Ascending aorta (tissue), 2 donors: ENCODE measurements at places on chromosomes 5 and 9. TPM values are rescaled to one million over a fixed set of nuclear protein-coding genes. Genes with fewer than 3 reads are reported as not detected.

- no peak for DNase-seq
- no peaks in the 10 kb centered on the region for H3K36me3 ChIP-seq
- H3K27me3 ChIP-seq = no peaks in the 10 kb centered on the region
Observed at GRCh38 chr9:128250839-128251731, 24.7 kb downstream of the GOLGA2 start.

DNA sequence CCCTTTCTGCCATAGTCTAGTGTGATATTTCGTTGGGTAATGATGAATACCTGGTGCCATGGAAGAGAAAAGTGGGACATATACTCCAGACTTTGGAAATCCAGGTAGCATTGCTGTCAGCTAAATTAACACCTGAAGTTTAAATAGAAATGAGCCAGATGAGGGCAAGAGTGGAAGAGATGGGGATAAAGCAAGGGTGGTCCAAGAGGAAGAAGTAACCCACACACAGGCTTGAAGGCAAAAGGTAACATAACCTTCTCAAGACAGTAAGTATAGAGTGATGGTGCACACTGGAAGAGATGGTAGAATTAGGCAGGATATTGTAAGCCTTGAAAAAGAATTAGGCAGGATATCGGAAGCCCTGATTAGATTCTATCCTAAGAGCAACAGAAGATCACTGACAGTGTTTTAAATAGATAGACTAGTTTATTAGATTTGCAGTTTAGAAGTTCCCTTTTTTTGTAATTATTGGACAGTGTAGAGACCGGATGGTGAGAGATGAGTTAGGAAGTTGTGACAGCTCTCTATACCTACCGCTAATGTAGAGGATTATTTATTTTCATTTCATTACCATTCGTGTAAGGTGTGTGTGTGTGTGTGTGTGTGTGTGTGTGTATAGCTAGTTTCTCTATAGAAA is 16.8 kb downstream of the ANXA1 start:
- peaks cover 68% of the 10 kb centered on the region for H3K36me3 ChIP-seq
- H3K27me3 ChIP-seq = no peaks in the 10 kb centered on the region
- DNase-seq = no peak
- H3K4me3 ChIP-seq = no peak overlapping the region
- H3K4me1 ChIP-seq = no peaks in the 10 kb centered on the region
- H3K27ac ChIP-seq = no peak overlapping the region

DNA sequence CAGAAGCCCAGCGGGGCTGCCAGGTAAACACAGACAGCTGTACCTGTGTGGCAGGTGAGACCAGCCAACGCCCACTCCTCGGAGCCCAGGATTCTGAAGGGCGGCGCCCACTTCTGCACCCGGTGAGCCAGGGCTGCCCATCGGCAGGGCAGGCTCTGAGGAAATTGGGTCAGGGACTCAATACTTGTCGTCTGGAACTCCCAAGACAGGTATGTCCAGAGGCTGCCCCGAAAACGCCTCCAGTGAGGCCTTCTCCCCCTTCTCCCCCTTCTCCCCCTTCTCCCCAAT is 19.8 kb downstream of the GLT6D1 start:
- no peaks in the 10 kb centered on the region for H3K27me3 ChIP-seq
- no peaks in the 10 kb centered on the region for H3K36me3 ChIP-seq
- H3K27ac ChIP-seq = no peak overlapping the region
- no peak for DNase-seq
- H3K4me3 ChIP-seq = no peak overlapping the region

- H3K36me3 ChIP-seq = no peaks in the 10 kb centered on the region
- no peak overlapping the region for H3K27ac ChIP-seq
- no peak overlapping the region for H3K4me3 ChIP-seq
Observed at GRCh38 chr5:151084363-151084762, 3.5 kb upstream of the TNIP1 start.

The NMUR2 gene
- not detected for total RNA-seq

DNA sequence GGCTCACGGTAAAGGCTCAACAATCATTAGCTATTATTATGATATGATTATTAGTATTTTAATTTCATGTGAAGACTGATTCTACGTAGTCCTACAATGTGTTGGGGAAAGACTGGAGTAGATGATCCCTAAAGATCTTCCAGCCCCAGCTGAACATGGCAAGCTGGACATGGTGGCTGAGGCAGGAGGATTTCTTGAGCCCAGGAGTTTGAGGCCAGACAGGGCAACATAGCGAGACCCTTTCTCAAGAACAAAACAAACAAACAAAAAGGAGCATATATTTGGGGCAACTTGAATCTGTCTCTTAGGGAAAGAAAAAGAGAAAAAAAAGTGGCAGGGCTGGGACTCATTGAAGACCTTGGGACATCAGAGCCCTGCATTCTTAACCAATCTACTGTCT is 16.2 kb upstream of the FAT2 start:
- H3K36me3 ChIP-seq = no peaks in the 10 kb centered on the region
- no peak overlapping the region for H3K27ac ChIP-seq
- no peaks in the 10 kb centered on the region for H3K27me3 ChIP-seq
- no peak overlapping the region for H3K4me3 ChIP-seq
- no peaks in the 10 kb centered on the region for H3K4me1 ChIP-seq

The PCDHB15 gene
- 2.9 TPM for total RNA-seq

The FAM200C gene
- not detected for total RNA-seq

DNA sequence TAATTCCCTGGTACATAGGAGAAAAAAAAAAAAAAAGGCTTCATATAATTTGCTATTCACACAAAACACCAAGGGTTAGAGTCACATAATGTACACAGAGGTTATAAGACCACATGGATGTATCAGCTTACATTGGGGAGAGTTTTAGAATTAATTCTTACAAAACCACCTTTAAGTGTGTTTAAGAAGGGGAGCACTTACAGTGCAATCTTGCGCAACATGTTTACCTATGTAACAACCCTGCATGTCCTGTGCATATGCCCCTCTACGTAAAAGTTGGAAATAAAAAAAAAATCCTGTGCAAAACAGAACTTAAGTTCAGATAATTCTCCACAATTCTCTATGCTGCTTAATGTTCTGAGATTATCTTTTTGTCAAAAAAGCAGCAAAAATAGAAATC is 190.0 kb downstream of the DENND1A start:
- H3K36me3 ChIP-seq = no peaks in the 10 kb centered on the region
- H3K4me1 ChIP-seq = peaks cover 3% of the 10 kb centered on the region
- no peak for DNase-seq
- no peak overlapping the region for H3K4me3 ChIP-seq
- H3K27ac ChIP-seq = no peak overlapping the region

DNA sequence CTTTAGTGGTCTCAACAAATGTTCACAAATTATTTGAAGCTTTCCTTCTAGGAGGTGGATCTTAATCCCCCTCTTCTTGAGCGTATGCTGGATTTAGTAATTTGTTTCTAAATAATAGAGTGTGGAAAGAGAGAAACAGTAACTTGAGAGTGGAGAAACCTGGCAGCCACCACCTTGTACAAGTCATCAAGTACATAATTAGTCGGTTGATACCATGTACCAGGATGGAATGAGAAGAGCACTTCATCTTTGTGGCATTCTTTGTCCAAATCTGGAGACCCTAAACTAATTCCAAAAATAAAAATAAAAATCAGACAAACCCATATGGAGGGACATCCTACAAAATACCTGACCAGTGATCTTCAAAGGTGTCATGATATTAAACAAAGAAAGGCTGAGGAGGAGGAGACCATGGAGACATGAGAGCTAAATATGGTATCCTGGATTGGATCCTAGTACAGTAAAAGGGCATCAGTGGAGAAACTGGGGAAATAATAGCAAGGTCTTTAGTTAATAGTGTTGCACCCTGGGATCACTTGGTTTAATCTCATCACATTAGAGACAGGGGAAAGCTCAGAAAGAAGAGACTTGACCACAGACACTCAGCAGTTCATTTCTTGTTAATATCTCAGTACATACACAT is 147.9 kb downstream of the ASTN2 start:
- no peak overlapping the region for H3K4me3 ChIP-seq
- H3K27me3 ChIP-seq = no peaks in the 10 kb centered on the region
- no peaks in the 10 kb centered on the region for H3K36me3 ChIP-seq
- no peak overlapping the region for H3K27ac ChIP-seq

DNA sequence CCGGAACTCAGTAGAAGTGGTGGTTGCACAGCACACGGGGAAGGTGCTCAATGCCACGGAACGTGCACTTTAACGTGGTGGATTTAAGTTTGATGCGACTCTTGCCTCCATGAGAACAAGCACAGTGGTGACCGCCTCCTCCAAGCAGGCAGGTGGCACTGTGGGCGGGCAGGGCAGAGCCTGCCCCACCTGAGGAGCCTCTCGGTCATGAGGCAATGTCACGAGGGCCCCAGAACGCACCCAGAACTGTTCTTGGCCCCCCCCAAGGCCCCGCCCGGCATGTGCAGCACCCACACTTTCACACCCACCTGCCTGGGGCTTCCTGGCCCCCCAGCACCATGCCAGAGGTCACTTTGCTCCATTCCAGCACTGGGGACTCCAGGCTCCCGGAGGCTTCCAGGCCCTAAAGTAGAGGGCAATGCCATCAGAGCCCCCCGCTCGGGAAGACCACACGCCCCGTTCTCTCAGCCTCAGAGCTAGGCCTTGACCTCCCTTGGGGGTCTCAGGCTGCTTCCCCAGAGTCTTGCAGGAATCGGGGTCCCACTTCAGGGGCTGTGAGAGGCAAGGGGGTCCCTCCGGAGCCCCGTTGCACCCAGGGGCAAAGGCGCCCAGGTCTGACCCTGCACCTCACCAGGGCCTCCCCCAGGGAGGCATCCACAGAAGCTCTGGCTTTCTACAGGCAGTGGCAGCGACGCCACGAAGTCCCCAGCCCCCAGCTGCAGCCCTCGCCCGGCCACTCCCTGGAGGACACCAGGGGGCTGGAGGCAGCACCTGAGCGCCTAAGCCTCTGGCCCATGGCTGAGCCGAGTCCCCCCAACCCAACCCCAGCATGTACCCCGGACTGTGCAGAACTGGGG is 14.0 kb downstream of the CCDC187 start:
- DNase-seq = no peak
- no peaks in the 10 kb centered on the region for H3K27me3 ChIP-seq
- no peak overlapping the region for H3K4me3 ChIP-seq

DNA sequence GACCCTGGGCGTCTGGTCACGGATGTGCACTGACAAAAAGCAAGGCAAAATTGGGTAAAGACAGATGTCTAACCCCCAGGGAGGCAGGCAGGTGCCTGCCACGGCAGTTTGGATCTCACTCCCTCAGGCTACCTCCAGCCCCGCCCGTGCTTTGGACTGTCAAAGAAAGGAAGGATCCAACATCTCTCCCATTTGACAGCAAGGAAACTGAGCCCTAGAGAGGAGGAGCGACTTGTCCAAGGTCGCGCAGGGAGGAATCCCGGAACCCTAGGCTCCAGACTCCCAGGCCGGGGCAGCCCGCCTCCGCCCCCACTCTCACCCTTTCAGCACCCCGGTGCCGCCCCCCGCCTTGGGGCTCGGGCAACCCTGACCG is 376 bp downstream of the GOLGA1 start:
- no peak for DNase-seq
- peak overlapping the region; percentile 91 for H3K4me3 ChIP-seq
- H3K27me3 ChIP-seq = no peaks in the 10 kb centered on the region
- H3K4me1 ChIP-seq = peaks cover 6% of the 10 kb centered on the region
- peak overlapping the region; percentile 92 for H3K27ac ChIP-seq

DNA sequence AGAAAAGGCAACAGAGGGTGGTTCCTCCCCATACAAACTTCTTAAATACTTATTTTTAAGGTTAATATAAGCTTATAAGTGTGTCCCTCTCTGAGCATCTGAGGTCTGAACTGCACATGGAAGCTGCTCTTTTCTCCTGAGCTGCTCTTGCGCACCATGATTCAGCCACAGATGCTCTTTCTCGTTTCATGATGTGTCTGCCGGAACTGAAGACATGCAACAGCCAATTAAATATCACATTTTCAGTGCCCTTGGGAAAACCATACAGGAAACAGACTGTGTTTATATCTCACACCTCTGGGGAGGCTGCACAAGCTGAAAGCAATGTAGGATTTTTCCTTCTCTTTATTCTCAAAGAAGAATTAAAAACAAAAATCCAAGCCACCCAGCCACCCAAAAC is 96.8 kb upstream of the NREP start:
- H3K36me3 ChIP-seq = no peaks in the 10 kb centered on the region
- no peaks in the 10 kb centered on the region for H3K27me3 ChIP-seq
- DNase-seq = no peak
- H3K27ac ChIP-seq = no peak overlapping the region

The SRP19 gene
- 76.6 TPM for total RNA-seq

The DNAI1 gene
- not detected for total RNA-seq

GRCh38 chr5:67133776-67134175 is 62.8 kb downstream of the CD180 start:
- H3K4me3 ChIP-seq = no peak overlapping the region
- no peaks in the 10 kb centered on the region for H3K27me3 ChIP-seq
- H3K4me1 ChIP-seq = no peaks in the 10 kb centered on the region
- no peak overlapping the region for H3K27ac ChIP-seq
- DNase-seq = no peak

The ACSL6 gene
- total RNA-seq = 7.6 TPM

DNA sequence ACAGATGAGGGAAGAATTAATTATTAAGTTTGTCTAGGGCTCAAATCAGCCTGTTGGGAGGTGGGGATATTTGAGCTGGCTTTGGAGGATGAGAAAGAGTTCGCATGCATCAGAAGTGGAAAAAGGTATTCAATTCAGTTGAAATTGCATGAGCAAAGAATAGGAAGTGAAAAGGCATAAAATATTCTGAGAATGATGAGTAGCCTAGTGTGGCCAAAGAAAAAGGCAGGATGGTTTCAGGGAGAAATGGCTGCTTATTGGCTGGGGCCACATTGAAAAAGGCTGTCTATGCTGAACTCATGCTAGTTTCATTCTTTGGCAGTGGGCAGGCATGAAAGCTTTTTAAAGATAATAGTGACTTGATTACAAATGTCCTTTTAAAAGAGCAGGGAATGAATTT is 235.4 kb upstream of the RIOK2 start:
- H3K4me1 ChIP-seq = no peaks in the 10 kb centered on the region
- no peak overlapping the region for H3K27ac ChIP-seq
- H3K4me3 ChIP-seq = no peak overlapping the region
- no peaks in the 10 kb centered on the region for H3K27me3 ChIP-seq
- no peaks in the 10 kb centered on the region for H3K36me3 ChIP-seq
- no peak for DNase-seq
